Panc1 (cell line): ENCODE measurements at places on chromosomes 2 and 18. TPM values are rescaled to one million over a fixed set of nuclear protein-coding genes. Genes with fewer than 3 reads are reported as not detected.

DNA sequence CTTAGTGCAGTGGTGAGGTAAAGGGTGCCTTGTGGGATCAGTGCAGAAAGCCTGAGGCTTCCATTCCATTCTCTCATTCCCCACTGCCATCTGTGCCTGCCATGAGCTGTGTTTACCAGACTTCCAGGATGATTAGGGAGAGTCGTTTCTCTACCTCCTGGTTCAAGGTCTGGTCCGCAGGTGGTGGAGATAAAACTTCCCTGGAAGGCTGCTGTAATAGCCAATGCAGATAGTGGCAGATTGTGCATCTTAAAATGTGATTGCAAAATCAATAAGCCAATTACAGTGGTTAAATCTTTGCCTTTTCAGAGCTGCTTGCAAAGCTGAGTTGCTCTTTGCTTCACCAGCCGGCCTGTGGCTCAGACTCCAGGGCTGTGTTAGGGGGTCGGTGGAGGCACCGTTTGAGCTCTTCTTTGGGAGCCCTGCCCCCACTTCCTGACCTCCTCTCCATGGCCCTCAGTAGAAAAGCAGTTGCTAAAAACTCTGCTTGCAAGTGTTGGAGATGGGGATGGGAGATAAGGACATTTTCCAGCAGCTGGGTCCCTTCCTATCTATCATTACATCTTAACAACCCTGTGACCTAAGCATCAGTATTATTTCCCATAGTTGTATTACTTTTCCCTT lies 95.2 kb upstream of the HS6ST1 start:
- no peak for DNase-seq
- no peaks in the 10 kb centered on the region for H3K36me3 ChIP-seq
- no peaks in the 10 kb centered on the region for H3K27me3 ChIP-seq
- H3K4me1 ChIP-seq, result no peaks in the 10 kb centered on the region
- no peak overlapping the region for H3K27ac ChIP-seq

DNA sequence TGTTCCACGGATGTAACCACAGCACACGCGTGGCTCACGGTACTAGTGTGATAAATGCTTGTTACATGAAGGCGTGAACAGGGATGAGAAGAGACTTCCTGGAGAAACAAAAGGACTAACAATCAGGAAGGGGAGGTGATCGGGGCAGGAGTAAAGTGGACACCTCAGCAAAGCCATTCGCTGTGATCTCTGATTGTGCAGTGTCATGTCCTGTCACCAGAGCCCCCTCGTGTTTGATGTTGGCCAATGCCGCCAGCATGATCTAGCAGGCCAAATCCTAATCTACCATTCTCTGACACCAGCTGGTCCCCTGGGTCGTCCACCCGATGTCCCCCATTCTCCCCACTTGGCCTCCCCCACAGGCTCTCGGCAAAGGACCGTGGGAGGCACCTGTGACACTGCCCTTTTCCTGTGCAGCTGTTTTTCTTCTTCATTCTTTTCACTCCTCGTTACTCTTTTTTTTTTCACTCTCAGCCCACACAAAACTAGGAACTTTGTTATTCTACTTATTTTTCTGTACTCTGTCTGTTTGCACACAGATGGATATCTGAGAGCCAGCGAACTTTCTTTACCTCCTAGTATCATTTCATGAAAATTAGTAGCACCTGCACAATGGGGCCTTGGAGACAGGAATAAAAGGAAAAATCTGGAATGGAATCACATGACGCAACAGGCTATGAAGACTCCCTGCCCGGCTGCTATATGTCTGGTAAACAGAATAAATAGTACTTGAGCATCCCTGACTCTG lies 146.8 kb downstream of the TGIF1 start:
- peak overlapping the region; percentile 86 for H3K4me3 ChIP-seq
- peak overlapping the region; percentile 96 for H3K27ac ChIP-seq
- H3K27me3 ChIP-seq, result no peaks in the 10 kb centered on the region
- H3K36me3 ChIP-seq, result no peaks in the 10 kb centered on the region; the same call in 1 of the 2 replicates
- no peak for DNase-seq
- peaks cover 63% of the 10 kb centered on the region for H3K4me1 ChIP-seq

DNA sequence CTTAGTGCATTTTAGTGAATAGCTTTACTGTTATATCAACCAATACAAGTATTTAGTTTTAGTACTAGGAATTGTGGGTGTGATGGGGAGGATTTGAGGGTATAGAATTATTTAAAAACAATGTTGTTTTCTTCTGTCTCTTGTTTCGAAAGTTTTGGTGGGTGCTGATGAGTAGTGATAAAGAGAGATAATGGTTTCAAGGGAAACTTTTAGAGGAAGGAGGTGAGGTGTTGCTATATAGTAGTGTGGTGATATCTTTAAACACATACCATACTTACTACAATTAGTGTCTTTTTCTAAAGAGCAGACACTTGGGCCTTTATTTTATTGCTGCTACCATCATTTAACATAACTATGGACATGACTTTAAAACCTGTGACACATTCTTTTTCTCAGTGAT lies 10.5 kb downstream of the IMPACT start:
- no peaks in the 10 kb centered on the region for H3K36me3 ChIP-seq
- H3K4me1 ChIP-seq, result no peaks in the 10 kb centered on the region

- no peaks in the 10 kb centered on the region for H3K4me1 ChIP-seq
- H3K27me3 ChIP-seq, result no peaks in the 10 kb centered on the region; the same call in 1 of the 2 replicates
- H3K36me3 ChIP-seq, result no peaks in the 10 kb centered on the region
- H3K27ac ChIP-seq, result no peak overlapping the region
- DNase-seq, result no peak
Observed at GRCh38 chr18:25136416-25137196, 215.4 kb downstream of the ZNF521 start.

- no peak overlapping the region for H3K4me3 ChIP-seq
- DNase-seq, result no peak
- no peaks in the 10 kb centered on the region for H3K27me3 ChIP-seq
- H3K27ac ChIP-seq, result no peak overlapping the region
- no peaks in the 10 kb centered on the region for H3K36me3 ChIP-seq
Observed at GRCh38 chr2:10193851-10194820, 71.6 kb downstream of the RRM2 start.

GRCh38 chr18:50374753-50375391 lies at the start of gene SKA1:
Gene SKA1 (plus strand): TSS chr18:50375046. CDS start chr18:50375831, 785 bp downstream.
- H3K27ac ChIP-seq, result peak within 1 kb of the TSS; percentile 93
- H3K4me3 ChIP-seq, result peak within 1 kb of the TSS; percentile 78
- no peaks in the 10 kb centered on the region; the same call in 1 of the 2 replicates for H3K4me1 ChIP-seq
- peaks cover 2% of the 10 kb centered on the region; the same call in 1 of the 2 replicates for H3K36me3 ChIP-seq
- no peaks in the 10 kb centered on the region for H3K27me3 ChIP-seq
- DNase-seq, result peak; percentile 52

GRCh38 chr18:63284827-63285733 lies 34.5 kb downstream of the BCL2 start:
- H3K27ac ChIP-seq, result no peak overlapping the region
- DNase-seq, result no peak
- H3K4me3 ChIP-seq, result no peak overlapping the region
- H3K27me3 ChIP-seq, result peaks cover 2% of the 10 kb centered on the region
- no peaks in the 10 kb centered on the region for H3K4me1 ChIP-seq

GRCh38 chr18:67109535-67109934 lies 407.0 kb downstream of the DSEL start:
- no peaks in the 10 kb centered on the region for H3K27me3 ChIP-seq
- H3K36me3 ChIP-seq, result no peaks in the 10 kb centered on the region
- DNase-seq, result no peak

GRCh38 chr18:23274638-23275482 lies 139.6 kb downstream of the CABLES1 start:
- peaks cover 12% of the 10 kb centered on the region for H3K4me1 ChIP-seq
- no peak for DNase-seq

GRCh38 chr2:57570961-57571360 lies 475.6 kb upstream of the VRK2 start:
- H3K4me3 ChIP-seq, result no peak overlapping the region
- H3K27me3 ChIP-seq, result no peaks in the 10 kb centered on the region
- no peaks in the 10 kb centered on the region for H3K4me1 ChIP-seq
- no peak overlapping the region for H3K27ac ChIP-seq

GRCh38 chr2:7523481-7524120 lies 606.4 kb downstream of the RNF144A start:
- DNase-seq, result no peak
- no peaks in the 10 kb centered on the region for H3K27me3 ChIP-seq
- H3K27ac ChIP-seq, result no peak overlapping the region
- H3K4me1 ChIP-seq, result no peaks in the 10 kb centered on the region

DNA sequence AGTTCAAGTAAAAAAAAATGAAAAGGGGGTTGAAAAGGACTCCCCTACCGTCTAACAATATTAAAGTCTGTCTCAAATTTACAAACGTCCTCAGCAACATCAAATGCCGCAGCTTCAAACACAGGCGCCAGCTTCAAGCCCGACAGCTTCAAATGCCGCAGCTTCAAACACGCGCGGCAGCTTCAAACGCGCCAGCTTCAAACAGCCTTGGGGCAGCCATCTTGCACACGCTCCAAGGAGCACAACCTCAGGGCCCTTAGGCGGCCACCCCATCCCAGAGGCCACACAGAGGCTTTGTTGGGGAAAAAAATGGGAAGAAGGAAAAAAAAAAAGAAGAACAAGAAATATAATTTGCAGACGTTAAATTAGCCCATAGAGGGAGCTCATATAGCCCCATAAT lies 244.4 kb upstream of the VRK2 start:
- H3K36me3 ChIP-seq, result no peaks in the 10 kb centered on the region
- H3K27ac ChIP-seq, result no peak overlapping the region
- no peaks in the 10 kb centered on the region for H3K4me1 ChIP-seq
- H3K4me3 ChIP-seq, result no peak overlapping the region

DNA sequence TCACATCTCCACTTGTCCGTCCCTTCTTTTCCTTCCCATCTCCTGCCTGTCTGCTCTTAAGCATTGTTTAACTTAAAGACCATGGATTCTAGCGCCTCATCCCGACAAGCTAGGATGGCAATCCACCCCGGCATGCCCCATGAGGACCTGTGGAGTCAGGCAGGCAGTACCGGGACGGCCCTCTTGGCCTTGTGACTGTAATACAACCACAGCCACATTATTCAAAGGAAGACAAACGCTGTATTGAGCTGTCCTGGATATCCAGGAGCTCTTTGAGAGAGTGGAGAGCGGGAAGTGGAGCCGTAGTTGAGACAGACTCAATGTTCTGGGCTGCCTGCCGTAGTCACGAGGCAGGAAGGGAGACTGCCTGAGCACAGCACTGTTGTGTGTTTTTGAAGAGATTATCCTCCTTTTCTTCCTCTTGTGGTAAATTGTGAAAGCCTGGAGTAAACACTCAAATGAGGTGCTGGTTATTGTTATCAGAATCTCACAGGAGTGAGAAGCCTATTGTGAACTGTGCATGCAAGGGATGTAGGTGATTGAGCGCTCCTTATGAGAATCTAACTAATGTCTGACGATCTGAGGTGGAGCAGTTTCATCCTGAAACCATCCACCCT lies 929.8 kb upstream of the CNTNAP5 start:
- no peak for DNase-seq
- no peaks in the 10 kb centered on the region for H3K36me3 ChIP-seq
- no peaks in the 10 kb centered on the region for H3K4me1 ChIP-seq
- no peaks in the 10 kb centered on the region for H3K27me3 ChIP-seq
- no peak overlapping the region for H3K27ac ChIP-seq

- no peak for DNase-seq
- H3K4me3 ChIP-seq, result no peak overlapping the region
- H3K36me3 ChIP-seq, result no peaks in the 10 kb centered on the region
Observed at GRCh38 chr18:46333431-46334135, 229.4 kb downstream of the HAUS1 start.

GRCh38 chr2:134319596-134320254 lies 65.9 kb downstream of the MGAT5 start:
- no peaks in the 10 kb centered on the region for H3K36me3 ChIP-seq
- DNase-seq, result no peak
- no peaks in the 10 kb centered on the region for H3K27me3 ChIP-seq
- H3K27ac ChIP-seq, result no peak overlapping the region
- H3K4me3 ChIP-seq, result no peak overlapping the region

- H3K27ac ChIP-seq, result no peak overlapping the region
- no peaks in the 10 kb centered on the region for H3K27me3 ChIP-seq
- no peak overlapping the region for H3K4me3 ChIP-seq
- no peak for DNase-seq
Observed at GRCh38 chr2:135590619-135591260, 59.5 kb downstream of the R3HDM1 start.

- no peaks in the 10 kb centered on the region for H3K4me1 ChIP-seq
- no peaks in the 10 kb centered on the region for H3K27me3 ChIP-seq
- no peak overlapping the region for H3K27ac ChIP-seq
- no peak overlapping the region for H3K4me3 ChIP-seq
- no peak for DNase-seq
- no peaks in the 10 kb centered on the region for H3K36me3 ChIP-seq
Observed at GRCh38 chr2:178845566-178846457, 38.6 kb upstream of the TTN start.

DNA sequence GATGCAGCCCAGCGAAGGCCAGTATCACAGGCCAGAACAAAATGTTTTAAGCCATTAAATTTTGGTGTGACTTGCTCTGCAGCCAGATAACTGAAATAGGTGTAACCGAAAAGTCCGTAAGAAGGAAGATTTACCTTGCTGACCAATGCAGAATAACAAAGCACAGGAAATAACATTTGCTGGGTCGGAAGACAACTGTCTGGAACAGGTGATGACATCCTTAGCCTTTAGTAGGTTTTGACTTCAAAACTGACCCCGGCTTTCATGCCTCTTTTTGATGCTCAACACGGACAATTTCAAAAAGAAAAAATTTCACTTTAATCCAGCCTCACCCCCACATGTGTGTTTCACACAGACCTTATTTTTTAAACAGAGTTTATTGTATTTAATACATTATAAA lies 93.7 kb downstream of the KCTD1 start:
- H3K36me3 ChIP-seq, result no peaks in the 10 kb centered on the region; the same call in 1 of the 2 replicates
- no peak overlapping the region for H3K27ac ChIP-seq
- no peaks in the 10 kb centered on the region for H3K4me1 ChIP-seq
- DNase-seq, result no peak

DNA sequence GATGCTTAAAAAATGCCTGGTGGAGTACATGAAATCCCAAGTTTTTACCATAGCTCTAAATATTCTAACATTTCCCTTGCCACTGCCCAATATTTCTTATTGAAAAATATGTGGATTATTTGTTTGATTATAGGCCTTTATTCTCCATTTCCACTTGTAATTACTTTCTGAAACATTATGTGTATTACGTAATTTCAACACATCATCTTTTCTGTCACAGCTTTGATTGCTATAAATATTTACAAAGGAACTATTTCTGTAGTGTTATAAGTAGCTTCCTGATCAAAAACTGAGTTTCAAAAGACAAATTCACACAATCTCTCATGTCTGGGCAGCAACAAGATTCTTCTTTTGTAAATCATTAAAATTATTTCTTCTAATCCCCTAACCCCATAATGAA lies 859.6 kb upstream of the CRIM1 start:
- H3K36me3 ChIP-seq, result no peaks in the 10 kb centered on the region
- no peak overlapping the region for H3K4me3 ChIP-seq

GRCh38 chr2:138831154-138831553 lies 51.0 kb upstream of the NXPH2 start:
- no peaks in the 10 kb centered on the region; the same call in 1 of the 2 replicates for H3K27me3 ChIP-seq
- H3K4me1 ChIP-seq, result no peaks in the 10 kb centered on the region
- no peak overlapping the region for H3K4me3 ChIP-seq
- H3K36me3 ChIP-seq, result no peaks in the 10 kb centered on the region
- no peak overlapping the region for H3K27ac ChIP-seq
- no peak for DNase-seq

- no peak overlapping the region for H3K4me3 ChIP-seq
- no peak for DNase-seq
- H3K36me3 ChIP-seq, result peaks cover 35% of the 10 kb centered on the region
- no peaks in the 10 kb centered on the region for H3K4me1 ChIP-seq
- no peak overlapping the region for H3K27ac ChIP-seq
- H3K27me3 ChIP-seq, result no peaks in the 10 kb centered on the region
Observed at GRCh38 chr2:189050165-189050712, 76.1 kb downstream of the COL3A1 start.

Gene SLC23A3
- 3.3 TPM for total RNA-seq

Gene MAP3K20
- total RNA-seq, result 121 TPM

Gene PCARE
- total RNA-seq, result not detected

Gene MRO
- not detected for total RNA-seq

Gene HES6
- total RNA-seq, result 42.0 TPM

Gene KIAA2012
- not detected for total RNA-seq

Gene CD8B
- not detected for total RNA-seq

Gene CAVIN2
- 0.95 TPM for total RNA-seq
